ENCODE measurements at places on chromosomes 11 and 22. TPM values are rescaled to one million over a fixed set of nuclear protein-coding genes. Genes with fewer than 3 reads are reported as not detected.
A peak's percentile ranks its signal among the peaks of the same experiment; 100 is the strongest.

- H3K4me1 ChIP-seq = no peaks in the 10 kb centered on the region
- peaks cover 11% of the 10 kb centered on the region for H3K27me3 ChIP-seq
- DNase-seq = no peak
- H3K27ac ChIP-seq = no peak overlapping the region
These were observed 142.1 kb upstream of the B3GAT1 start for GRCh38 chr11:134554106-134554505.

GRCh38 chr11:665704-666281, 28.7 kb downstream of the DRD4 start:
- no peak overlapping the region for H3K27ac ChIP-seq
- DNase-seq = no peak
- no peaks in the 10 kb centered on the region for H3K36me3 ChIP-seq

DNA sequence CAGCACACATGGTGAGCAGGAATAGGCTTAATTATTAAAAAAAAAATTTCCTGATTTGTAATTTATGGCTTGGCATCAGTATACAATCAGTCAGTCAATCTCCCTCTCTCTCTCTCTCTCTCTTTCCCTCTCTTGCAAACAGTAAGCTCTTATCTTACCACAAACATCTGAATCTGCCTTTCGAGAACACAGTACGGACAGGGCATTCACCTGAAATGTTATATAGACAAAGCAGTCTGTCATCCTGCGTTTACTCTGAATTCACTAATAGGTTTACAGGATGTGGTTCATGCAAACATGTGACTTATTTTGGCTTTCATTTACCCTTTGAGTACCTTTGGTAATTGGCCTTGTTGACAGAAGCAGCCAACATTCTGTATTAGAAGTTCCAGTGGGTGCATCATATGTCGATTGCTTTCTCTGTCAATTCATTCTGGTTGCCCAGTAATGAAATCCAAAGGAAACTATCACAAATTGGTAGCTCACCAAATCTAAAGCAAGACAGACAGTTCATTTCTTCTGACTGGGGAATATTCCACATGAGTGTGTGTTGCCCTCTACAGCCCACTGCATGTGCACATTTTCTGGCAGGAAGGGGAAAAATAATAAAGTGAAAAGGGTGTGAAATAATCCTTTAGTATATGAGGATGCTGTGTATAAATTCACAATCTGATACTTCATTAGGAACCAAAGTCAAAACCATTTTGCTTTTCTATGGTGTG, 1058.2 kb downstream of the LRRC4C start:
- DNase-seq = no peak
- H3K27me3 ChIP-seq = no peaks in the 10 kb centered on the region
- no peak overlapping the region for H3K27ac ChIP-seq
- no peaks in the 10 kb centered on the region for H3K4me1 ChIP-seq

- peak overlapping the region; percentile 69 for H3K4me3 ChIP-seq
- no peaks in the 10 kb centered on the region for H3K36me3 ChIP-seq
- H3K27me3 ChIP-seq = no peaks in the 10 kb centered on the region
- DNase-seq = no peak
- H3K4me1 ChIP-seq = peaks cover 5% of the 10 kb centered on the region
These were observed 1.4 kb downstream of the ZNF74 start for GRCh38 chr22:20395181-20395906.

- DNase-seq = no peak
- H3K27me3 ChIP-seq = no peaks in the 10 kb centered on the region
- H3K36me3 ChIP-seq = no peaks in the 10 kb centered on the region
- H3K4me1 ChIP-seq = no peaks in the 10 kb centered on the region
These were observed 106.3 kb downstream of the MPPED2 start for GRCh38 chr11:30479899-30480298.

DNA sequence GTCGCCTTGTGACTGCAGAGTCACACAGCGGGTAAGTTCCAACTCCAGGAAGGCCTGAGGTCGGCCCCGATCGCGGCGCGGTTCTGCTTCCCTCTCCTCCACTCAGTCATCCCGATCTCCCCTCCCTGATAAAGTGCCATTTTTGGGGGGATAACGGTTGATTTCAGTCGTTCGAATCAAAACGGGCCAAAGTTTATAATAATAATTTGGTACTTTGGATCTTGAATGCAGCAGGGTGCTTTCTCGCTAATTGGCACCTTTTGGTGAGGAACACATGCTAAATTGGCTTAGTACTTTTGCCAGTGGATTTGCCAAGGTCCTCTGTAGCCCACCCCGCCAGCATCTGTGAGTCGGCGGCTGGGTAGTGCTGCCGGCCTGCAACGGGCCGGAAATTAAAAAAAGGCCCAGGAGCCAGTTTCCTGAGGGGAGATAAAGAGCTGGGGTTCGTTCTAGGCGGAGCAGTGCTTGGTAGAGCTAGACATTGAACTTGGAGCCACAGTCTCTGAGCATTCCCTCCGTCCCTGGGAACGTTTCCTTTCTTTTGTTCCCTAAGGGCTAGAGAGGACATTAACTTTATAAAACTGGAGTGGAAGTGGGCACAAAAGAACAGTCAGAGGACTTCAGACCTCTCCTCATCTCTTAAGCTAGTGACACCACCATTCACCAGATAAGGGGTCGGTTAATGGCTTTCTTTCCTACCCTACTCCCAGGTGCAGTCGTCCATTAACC, 997 bp downstream of the UBE2L3 start:
- DNase-seq = no peak
- no peaks in the 10 kb centered on the region for H3K27me3 ChIP-seq
- H3K4me1 ChIP-seq = peaks cover 33% of the 10 kb centered on the region
- H3K27ac ChIP-seq = peak overlapping the region; percentile 93
- H3K36me3 ChIP-seq = peaks cover 6% of the 10 kb centered on the region
- H3K4me3 ChIP-seq = peak overlapping the region; percentile 87

DNA sequence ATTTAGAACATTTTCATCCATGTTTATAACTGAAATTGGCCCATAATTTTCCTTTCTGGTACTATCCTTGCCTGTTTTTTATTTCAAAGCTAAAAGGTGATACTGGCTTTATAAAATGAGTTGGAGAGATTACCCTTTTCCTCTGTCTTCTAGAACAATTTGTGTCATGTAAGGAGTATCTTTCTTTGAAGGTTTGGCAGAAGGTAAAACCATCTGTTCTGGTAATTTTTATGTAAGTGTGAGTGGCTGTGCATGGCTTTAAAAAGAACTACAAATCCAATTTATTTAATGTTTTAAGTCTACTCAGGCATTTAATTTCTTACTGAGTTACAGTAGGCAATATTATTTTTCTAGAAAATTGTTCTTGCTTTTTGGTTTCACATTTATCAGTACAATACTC, 7.7 kb upstream of the MRGPRD start:
- DNase-seq = no peak
- no peak overlapping the region for H3K27ac ChIP-seq
- peaks cover 4% of the 10 kb centered on the region for H3K27me3 ChIP-seq

- H3K4me1 ChIP-seq = no peaks in the 10 kb centered on the region
- H3K27me3 ChIP-seq = no peaks in the 10 kb centered on the region
- DNase-seq = no peak
- no peaks in the 10 kb centered on the region for H3K36me3 ChIP-seq
These were observed 616.3 kb downstream of the INSC start for GRCh38 chr11:15730995-15731385.

DNA sequence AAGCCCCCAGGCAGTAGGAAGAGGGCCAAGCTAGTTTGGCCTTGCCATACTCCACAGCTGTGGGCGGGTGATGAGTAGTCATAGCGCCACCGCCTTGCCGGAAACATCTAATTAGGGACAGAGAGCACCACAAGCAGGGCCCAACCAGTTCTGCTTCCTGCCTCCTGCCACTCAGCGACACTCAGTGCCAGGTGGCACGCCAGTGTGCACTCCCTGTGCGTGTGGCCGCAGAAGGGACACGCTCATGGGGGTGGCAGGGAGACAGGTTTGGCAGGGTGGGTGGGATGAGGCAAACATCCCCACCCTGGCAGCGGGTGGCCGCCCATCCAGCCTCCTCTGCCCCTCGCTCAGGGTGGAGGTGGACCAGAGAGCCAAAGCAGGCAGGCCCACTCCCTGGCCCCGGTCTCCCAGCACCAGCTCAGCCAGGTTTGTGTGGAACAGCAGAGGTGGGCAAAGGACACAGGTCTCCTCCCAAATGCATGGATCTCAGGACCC, 4.9 kb downstream of the OVOL1 start:
- H3K27me3 ChIP-seq = peaks cover 6% of the 10 kb centered on the region
- no peaks in the 10 kb centered on the region for H3K36me3 ChIP-seq
- peaks cover 11% of the 10 kb centered on the region for H3K4me1 ChIP-seq
- H3K4me3 ChIP-seq = no peak overlapping the region
- no peak for DNase-seq

- peaks cover 33% of the 10 kb centered on the region for H3K4me1 ChIP-seq
- peak overlapping the region; percentile 37 for H3K27ac ChIP-seq
- H3K27me3 ChIP-seq = no peaks in the 10 kb centered on the region
- DNase-seq = no peak
These were observed 8.6 kb downstream of the MICAL2 start for GRCh38 chr11:12118949-12119348.

DNA sequence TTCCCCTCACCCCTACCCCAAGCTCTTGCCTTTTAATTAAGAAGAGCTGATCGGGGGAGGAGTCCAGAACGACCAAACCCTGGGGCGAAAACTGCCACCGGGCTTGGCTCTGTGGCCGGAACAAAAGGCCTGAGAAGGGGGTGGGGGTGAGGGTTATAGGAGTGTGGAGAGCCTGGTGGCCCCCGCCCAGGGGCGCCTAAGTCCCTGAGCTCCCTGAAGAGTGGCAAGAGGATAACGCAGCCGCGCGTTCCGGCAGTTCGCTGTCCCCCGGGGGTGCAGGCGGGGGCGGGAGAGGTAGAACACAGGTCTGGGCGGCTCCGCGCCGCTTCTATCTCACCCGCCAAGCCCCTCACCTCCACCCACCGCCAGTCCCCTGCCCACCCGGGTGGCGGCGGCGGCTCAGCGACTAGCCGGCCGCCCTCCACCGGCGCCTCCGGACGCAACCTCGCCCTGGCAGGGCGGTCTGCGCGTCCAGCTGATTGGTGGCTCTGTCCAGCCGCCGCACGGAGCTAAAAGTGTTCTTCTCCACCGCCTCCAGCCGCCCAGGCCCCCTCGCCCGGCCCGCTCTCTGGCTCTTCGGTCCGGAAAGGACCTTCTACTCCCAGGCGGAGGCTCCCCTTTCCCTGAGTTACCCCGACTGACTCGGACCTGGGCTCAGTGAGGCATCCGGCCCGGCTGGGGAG, 18.7 kb upstream of the BDNF start:
- no peak for DNase-seq
- peak overlapping the region; percentile 75 for H3K27ac ChIP-seq
- peaks cover 8% of the 10 kb centered on the region for H3K4me1 ChIP-seq
- H3K36me3 ChIP-seq = no peaks in the 10 kb centered on the region

- H3K27ac ChIP-seq = no peak overlapping the region
- no peaks in the 10 kb centered on the region for H3K4me1 ChIP-seq
- no peak for DNase-seq
- H3K36me3 ChIP-seq = no peaks in the 10 kb centered on the region
These were observed 15.3 kb downstream of the MAP6 start for GRCh38 chr11:75653532-75653931.

GRCh38 chr11:3136546-3137455, 28.3 kb downstream of the OSBPL5 start:
- H3K36me3 ChIP-seq = no peaks in the 10 kb centered on the region
- H3K4me3 ChIP-seq = no peak overlapping the region
- no peaks in the 10 kb centered on the region for H3K4me1 ChIP-seq
- H3K27ac ChIP-seq = no peak overlapping the region
- no peak for DNase-seq

GRCh38 chr11:105315287-105315686, 175.7 kb upstream of the CARD18 start:
- H3K36me3 ChIP-seq = no peaks in the 10 kb centered on the region
- H3K4me3 ChIP-seq = no peak overlapping the region
- no peaks in the 10 kb centered on the region for H3K4me1 ChIP-seq
- no peak overlapping the region for H3K27ac ChIP-seq

DNA sequence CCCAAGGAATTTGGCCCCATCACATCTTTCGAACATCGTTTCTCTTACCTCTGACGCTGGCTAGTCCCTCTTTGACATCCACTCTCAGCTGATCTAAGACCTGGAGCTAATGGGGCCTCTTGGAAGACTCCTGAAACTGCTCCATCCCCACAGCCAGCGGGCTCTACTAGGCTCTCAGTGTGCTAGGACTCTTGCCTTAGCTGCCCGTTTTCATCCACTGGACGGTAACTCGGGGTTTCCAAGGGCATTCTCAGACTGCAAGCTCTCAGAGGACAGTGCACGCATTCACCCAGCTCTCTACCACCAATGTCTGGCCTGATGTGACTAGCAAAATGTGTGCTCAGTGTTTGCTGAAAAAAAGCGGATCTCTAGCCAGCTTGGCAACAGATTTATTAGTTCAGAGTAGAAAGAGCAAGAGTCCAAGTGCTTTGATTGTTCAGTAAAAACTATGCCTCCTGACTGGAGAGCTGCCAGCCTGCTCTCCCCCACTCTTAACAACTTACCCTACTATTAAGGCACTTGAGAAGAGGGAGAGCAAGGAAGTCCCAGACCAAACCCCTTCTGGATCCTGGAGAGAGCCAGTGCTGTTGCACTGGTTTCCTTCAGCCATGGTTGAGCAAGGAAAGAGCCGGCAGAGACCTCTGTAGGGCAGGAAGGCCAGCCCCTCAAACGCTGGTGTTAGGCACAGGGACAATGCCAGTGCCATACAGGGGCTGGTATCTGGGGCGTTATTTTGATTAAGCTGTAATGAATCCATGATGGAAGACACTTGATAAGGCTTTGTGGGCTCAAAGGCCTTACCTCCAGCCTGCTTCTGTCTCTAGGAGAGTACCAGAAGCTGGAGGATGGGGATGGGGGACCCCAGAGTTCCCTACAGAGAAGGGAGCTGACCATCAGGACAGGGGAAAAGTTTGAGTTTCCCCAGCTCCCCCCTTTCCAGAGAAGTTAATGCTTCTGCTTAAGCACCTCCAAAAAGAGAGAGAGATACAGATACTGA, 9.2 kb downstream of the RELA start:
- no peaks in the 10 kb centered on the region for H3K27me3 ChIP-seq
- H3K27ac ChIP-seq = peak overlapping the region; percentile 95
- peaks cover 7% of the 10 kb centered on the region for H3K36me3 ChIP-seq
- peaks cover 21% of the 10 kb centered on the region for H3K4me1 ChIP-seq

GRCh38 chr11:61489833-61490721, 18.5 kb upstream of the LRRC10B start:
- no peak overlapping the region for H3K4me3 ChIP-seq
- DNase-seq = no peak

GRCh38 chr11:94786264-94787126, 18.3 kb downstream of the AMOTL1 start:
- no peaks in the 10 kb centered on the region for H3K27me3 ChIP-seq
- peaks cover 27% of the 10 kb centered on the region for H3K4me1 ChIP-seq
- H3K4me3 ChIP-seq = no peak overlapping the region
- DNase-seq = no peak

MPEG1 gene
- 0.08 TPM for total RNA-seq

HBG2 gene
- 6.5 TPM for total RNA-seq

TTC36 gene
- total RNA-seq = 1.2 TPM

CLMP gene
- 1.5 TPM for total RNA-seq

SERPING1 gene
- 1.3 TPM for total RNA-seq

APOL5 gene
- total RNA-seq = not detected

MPPED2 gene
- total RNA-seq = not detected

All from Panc1 (cell line).